Activated T-cell treated with anti-CD3 and anti-CD28 coated beads for 48 hours (primary cell): ENCODE measurements at places on chromosomes 12 and 14.

- no peak for DNase-seq
Observed at GRCh38 chr12:129903092-129903945, 506 bp downstream of the TMEM132D start.

DNA sequence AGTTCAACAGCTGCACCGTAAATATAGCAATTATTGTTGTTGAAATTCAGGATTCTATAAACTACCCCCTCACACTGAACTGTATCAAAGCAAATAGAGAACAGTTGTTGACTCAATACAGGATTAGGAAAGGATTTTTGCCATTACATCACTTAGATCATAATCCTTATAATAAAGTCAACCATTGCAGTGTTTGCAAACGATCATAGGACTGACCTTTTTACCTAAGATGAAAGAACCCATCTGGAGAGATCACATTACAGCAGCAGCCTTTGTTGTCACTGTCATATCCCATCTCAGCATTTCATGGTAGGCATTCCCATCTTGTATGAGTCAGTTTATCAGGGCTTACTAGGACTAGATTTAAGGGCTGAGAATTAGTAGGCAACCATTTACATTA is 96.1 kb downstream of the IPO8 start:
- DNase-seq = no peak

DNA sequence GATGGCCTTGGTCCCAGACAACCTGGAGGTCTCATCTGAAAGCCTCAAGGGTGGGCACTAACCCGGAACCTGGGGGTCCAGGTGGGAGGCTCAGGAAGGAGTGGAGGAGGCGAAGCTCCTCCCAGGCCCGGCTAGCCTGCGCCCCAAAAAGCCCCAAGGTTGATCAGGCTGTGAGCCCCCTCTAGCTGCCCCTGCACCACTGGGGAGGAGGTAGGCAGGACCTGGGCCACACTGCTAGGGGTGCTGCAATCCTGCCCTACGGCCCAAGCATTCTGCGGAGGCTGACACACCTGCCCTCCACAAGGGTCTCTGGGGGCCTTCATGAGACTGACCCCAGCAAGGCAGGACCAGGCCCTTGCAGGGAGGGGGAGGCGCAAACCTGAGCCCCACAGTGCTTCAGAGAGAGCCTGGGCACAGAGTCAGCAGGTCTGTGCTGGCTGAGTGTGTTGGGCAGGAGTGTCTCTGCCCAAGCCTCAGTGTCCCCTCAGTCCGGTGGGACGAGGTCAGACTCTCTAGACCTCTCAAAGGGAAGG is 51.9 kb downstream of the CCDC85C start:
- no peak for DNase-seq

- DNase-seq = no peak
Observed at GRCh38 chr14:100303925-100304324, 2.3 kb downstream of the SLC25A29 start.

DNA sequence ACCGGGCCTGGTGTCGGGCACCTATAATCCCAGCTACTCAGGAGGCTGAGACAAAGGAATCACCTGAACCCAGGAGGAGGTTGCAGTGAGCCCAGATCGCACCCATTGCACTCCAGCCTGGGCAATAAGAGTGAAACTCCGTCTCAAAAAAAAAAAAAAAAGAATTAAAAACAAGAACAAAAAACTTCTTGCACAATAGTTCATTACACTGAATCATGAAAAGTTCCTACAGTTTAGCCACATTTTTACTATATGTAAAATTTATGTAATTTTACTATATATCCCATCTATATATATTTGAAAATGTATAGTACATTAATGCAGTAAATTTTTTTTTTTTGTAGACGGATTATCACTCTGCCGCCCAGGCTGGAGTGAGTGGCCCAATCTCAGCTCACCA is 4.6 kb downstream of the ATP5F1B start:
- DNase-seq = no peak

- DNase-seq = no peak
Observed at GRCh38 chr14:45103806-45104205, 19.9 kb downstream of the PRPF39 start.

- DNase-seq = no peak
Observed at GRCh38 chr12:111420494-111420893, 14.8 kb downstream of the SH2B3 start.

GRCh38 chr14:101556566-101557320 is 4.6 kb upstream of the DIO3 start:
- DNase-seq = no peak

DNA sequence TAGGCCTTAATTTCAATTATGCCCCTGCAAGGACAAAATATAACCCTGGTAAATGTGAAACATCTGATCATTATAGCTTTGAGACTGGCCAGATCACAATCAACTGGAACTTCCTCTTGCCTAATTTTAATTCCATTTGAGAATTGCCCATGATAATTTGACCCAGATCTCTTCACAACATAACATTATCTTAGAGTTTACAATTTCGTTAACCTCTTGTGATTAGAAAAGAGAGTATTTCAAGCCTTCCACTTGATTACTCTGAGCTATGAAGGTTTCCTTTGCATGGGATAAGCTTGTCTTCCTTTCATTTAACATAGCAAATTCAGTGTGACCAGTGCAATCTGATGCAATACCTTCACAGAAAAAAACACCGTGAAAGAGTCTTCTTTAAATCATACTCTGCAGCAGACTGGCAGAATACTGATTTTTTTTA is 143.6 kb downstream of the DUSP6 start:
- DNase-seq = no peak

DNA sequence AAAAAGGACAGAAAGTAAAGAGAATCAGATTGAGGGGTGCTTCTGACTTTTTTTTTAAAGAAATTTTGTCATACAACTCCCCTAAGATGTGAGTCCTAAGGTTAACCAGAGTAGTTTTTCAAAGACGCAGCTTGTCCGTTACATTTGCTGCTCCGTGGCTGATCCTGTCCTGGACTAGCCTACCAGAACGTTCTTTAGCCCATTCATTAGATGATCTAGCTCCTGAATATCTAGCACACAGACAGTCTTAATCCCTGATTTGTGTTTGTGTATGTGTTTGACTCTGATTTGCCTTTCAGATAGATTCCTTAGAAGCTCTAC is 60.3 kb downstream of the SAMD4A start:
- DNase-seq = no peak

DNA sequence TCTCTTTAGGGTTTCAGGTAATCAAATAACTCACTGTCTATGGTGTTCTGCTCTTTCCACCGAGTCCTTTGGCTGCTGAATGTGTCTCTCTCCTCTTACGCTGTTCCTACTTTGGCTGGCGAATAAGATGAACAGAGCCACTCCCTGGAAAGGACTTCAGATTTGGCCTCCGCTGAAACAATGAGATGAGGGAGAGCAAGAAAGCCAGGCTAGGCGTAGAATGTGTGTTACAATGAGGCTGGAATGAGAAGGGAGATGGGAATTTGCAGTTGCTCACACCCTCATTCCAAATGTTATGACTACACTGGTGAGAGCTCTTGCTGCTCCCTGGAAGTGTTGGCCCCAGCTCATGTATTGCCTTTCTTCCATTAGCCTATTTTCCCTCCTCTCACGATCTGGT is at the start of gene MFAP5:
MFAP5 (minus strand) TSS at position 234 of the 400 bp plus-strand sequence. CDS start 722 bp downstream, outside the sequence.
- no peak for DNase-seq

- no peak for DNase-seq
Observed at GRCh38 chr12:11689591-11690186, 40.2 kb downstream of the ETV6 start.

- DNase-seq = no peak
Observed at GRCh38 chr14:92575748-92576303, 62.2 kb downstream of the RIN3 start.

- no peak for DNase-seq
Observed at GRCh38 chr12:6062395-6062756, 62.1 kb downstream of the VWF start.

- no peak for DNase-seq
Observed at GRCh38 chr12:111038077-111038476, 117.7 kb upstream of the MYL2 start.

DNA sequence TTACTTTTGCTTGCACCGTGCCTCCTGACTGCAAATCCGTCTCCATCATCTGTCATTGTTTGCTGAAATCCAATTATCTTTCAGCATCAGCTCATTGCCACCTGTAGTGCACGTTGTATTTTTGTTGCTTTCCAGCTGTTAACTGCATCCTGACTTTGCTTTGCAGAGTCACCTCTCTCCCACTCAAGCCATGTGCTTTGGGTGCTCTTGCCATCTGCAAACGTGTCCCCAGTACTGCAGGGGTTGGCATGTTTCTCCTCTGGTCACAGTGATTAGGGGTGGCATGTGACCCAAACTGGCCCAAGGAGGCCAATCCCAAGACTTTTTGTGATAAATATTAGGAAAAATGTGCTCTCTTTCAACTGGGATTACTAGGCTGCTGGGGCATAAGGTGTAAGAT is 10.5 kb upstream of the TMED2 start:
- no peak for DNase-seq

GRCh38 chr14:69537900-69538299 is 36.8 kb downstream of the CCDC177 start:
- no peak for DNase-seq

GRCh38 chr14:93747560-93747959 is 40.7 kb downstream of the PRIMA1 start:
- no peak for DNase-seq

- DNase-seq = no peak
Observed at GRCh38 chr12:2290091-2290490, 237.3 kb downstream of the CACNA1C start.

DNA sequence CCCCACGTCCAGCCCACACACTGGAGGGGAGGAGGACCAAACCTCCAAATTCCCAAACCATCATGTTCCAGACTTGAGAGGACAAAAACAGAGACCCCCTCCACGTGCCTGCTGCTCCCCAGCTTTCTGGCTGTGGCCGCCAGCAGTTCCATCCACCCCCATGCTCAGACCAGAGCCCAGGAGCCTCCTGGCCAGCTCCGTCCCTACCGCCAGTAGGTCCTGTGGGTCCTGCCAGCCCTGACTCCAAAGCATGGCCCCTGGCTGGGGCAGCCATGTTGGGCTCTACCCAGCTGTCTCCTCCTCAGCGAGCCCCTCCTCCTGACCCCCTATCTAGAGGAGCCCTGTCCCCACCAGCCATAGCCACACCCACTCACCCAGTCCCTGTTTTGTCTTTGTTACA is 227.3 kb upstream of the RTL1 start:
- DNase-seq = no peak

GRCh38 chr14:29906256-29906870 is 21.3 kb downstream of the PRKD1 start:
- no peak for DNase-seq

DNA sequence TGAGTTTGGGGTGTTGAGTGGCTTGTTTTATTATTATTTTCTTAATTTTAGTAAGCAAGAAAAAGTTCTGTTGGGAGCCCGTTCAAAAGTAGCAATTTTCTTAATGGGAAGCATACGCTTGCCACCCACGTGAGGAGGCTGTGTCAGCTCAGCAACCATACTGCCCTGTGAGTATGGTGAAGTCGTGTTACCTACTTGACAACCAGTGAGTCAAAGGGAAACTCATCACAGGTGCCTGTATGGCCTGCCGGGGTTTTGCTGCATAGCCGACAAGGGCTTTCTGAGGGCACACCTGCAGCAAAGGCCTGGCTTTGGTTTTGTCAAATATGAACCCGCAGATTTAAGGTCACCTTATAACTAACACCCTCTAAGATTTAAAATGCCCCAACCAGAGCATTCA is 31.1 kb downstream of the PITPNM2 start:
- DNase-seq = peak; percentile 31

- no peak for DNase-seq
Observed at GRCh38 chr12:51867796-51868428, 19.4 kb upstream of the FIGNL2 start.

DNA sequence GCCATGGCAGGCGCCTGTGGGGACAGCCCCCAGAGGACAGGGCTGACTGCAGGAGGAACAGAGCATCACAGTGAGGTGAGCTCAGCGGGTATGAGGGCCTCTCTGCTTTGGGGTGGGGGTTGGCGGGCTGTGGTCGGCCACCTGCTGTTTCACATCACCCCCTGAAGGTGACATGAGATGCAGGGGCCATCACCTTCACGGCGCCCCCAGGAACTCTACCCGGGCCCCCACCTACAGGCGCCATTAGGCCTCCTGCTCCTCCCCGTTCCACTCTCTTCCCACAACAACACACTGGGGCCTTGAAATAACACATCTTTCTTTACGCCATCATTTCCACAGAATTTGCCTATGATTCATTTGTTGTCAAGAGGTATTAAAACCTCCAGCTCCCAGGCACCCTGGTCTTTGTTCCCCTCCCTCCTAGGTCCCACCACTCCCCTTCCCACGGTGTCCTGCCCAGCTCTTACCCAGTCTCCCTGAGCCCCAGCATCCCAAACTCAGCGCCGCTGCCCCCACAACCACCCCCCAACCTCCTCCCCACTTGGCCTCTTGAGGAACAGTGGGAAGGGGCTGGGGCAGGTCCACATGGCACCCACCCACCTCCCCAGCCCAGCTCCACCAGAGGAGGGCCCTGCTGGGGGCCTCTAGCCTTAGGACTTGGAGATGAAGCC is 12.7 kb upstream of the HDAC7 start:
- DNase-seq = peak; percentile 76

DNA sequence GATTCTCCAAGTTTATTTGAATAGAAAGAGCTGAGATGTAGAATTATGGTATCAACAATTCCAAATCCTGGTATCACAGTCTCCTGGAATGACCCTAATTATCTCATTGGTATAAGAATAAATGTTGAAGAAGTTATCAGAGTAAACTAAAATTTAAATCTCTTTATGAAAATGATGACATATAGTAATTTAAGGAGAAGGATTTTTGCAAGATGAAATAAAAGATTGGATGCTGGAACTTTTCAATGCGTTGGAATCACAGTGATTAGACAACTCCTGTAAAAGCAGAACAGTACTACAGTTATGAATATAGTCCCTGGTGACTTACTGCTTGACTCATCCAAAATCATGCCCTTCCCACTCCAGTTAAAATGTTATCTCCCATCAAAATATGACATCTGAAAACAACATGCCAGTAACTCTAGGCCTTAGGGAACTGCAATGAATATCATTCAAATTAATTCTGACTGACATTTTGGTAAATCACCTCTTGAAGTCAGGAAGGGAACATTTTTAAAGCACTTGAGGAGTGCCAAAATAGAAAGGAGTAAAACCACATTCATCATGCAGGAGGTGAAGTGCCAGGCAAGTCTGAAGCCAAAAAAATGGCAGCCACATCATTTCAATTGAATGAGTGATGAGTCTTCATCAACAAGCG is 197.8 kb upstream of the PRKD1 start:
- DNase-seq = no peak

DNA sequence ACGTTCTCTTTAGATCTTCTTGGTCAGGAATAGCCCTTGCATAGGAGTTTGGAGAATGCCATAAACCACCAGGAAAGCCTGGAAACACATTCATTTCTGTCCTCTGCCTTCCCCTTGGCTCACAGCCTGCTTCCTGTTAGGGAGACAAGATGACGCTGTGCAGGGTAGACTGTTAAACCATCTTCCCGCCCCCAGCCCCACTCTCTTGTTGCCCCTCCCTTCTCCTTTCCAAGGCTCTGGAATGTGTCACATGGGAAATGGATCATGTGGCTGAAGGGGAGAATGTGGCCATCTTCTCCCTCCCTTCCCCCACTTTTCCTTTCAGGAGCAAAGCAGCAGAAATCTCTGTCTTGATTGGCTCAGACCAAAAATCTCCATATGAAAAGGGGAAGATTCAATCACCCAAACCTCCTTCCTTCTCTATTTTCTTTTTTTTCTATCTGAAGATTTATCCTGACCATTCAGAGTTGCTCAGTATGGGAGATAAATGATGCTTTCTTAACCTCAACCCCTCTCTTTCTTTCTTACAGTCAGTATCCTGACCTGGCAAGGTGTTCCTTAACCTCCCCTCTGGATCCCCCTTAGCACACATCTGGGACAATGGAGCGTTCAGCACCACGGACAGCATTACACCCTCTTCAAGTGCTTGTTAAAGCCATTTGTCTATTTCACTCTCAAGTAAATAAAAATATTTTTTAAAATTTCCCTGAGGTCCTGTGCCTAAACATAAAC is 11.4 kb downstream of the GPR19 start:
- DNase-seq = no peak
